Non-pigmented ciliary epithelial cell (primary cell): ENCODE measurements at places on chromosomes 5 and 9.

DNA sequence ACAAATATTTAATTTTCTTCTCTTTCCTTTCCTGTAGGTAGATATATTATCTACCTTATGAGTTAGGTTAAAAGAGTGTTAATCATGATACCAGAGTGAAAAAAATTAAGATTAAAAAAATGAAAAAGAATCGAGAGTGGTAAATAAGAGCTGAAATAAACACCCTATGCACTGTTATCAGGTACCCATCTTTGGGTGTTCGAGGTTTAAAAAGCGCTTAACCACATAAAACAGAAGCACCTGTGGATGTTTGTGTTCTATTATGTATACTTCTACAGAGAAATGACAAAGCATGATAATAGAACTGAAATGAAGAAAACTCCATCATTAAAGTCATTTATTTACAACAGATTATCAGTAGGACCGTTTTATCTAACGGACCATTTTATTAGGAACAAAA lies 25.7 kb upstream of the GCNT4 start:
- no peak for DNase-seq

DNA sequence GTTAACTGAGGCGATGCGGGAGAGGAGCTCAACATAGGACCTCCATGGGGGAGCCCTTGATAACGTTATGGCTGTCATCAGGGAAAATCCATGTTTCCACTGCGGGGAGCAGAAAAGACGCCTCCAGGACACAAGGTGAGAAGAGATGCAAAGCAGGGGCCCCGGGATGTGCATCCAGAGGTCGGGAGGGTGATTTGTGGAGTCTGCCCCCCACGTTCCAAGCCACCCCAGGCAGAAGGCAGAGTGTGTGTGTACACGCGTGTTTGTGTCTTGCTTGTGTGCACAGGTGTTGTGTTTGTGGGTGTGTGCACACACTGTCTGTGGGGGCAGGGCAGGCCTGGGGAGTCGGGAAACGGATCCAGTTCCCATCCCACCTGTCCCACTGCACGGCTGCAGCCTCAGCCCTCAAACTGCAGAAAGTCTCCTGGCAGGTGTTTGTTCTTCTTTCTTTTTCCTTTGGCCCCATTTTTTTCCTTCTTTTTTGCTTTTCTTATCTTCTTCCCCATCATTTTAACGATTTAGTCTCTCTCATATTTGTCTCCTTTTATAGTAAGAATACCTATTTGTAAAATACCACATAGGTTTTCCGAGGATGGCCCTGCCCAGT lies 17.4 kb upstream of the PLEKHG4B start:
- no peak for DNase-seq

DNA sequence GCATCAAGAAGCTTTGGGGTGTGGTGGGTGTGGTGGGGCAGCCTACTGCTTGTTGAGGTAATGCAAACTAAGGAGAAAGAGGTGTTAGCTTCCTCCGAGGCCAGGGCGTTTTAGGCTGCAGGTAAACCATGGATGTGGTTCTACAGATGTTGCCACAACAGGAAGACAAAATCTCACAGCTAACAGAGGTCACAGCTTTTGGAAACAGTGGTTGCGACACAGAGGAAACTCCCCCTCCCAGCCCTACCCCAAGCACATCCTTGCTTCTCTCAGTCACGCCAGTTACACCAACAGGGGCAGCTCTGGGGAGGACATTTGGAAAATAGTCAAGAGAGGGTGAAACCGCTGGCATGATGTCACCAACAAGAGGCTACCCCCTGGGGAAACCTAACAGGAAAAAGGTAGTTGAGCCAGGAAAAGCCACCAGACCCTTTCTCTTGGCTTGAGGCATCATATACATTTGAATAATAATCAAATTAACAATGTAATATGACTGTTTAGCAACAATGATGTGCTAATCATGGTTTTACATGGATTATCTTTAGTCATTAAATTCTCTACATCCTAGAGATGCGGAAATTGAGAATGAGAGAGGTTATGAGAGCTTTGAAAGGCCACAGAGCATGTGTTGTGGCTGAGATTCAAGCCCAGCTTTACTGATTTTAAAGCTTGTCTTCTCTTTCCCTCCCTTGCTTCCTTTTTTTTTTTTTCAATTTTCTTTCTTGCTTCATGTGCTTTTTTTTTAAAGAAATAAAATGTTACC lies 82.2 kb upstream of the IL12B start:
- DNase-seq: no peak

DNA sequence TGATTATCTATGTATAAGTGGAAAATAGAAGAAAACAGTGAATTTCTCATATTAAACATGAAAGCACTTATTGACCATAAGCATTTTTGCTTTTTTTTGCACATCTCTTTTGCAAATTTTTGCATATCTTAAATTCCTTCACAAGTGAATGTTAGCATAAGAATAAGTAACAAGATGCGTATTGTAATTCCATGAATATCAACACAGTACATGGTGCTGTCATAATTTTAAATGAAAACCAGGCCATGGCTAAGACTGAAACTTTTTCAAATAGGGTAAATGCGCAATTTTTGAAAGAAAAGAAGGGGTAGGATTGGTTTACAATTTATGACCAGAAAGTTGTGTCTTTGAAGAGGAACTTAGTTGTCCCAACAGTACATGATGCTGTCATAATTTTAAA lies 17.0 kb downstream of the FAM13B start:
- no peak for DNase-seq

- no peak for DNase-seq
These were observed 27.3 kb downstream of the CNTFR start for GRCh38 chr9:34562135-34562745.

GRCh38 chr5:132408456-132408855 lies 38.9 kb downstream of the SLC22A5 start:
- DNase-seq: no peak
